ENCODE measurements at places on chromosomes 4 and X. TPM values are rescaled to one million over a fixed set of nuclear protein-coding genes. Genes with fewer than 3 reads are reported as not detected.

Gene ZCCHC18
- total RNA-seq = not detected

Gene MMRN1
- total RNA-seq = not detected

Gene VCX
- total RNA-seq = 2.8 TPM

Gene IL15
- total RNA-seq = 7.8 TPM

Gene ADH7
- not detected for total RNA-seq

Gene LUZP4
- total RNA-seq = not detected

Gene SOX3
- not detected for total RNA-seq

Gene DMRTC1
- not detected for total RNA-seq

Gene CTAG1B
- total RNA-seq = not detected

Gene ALB
- not detected for total RNA-seq

Gene ODAPH
- not detected for total RNA-seq

Gene AREG
- total RNA-seq = not detected

Gene GALNT7
- 43.2 TPM for total RNA-seq

Gene HTN1
- total RNA-seq = not detected

Gene NALF2
- total RNA-seq = not detected

Gene TMEM150C
- total RNA-seq = 2.5 TPM

Gene AKAP14
- total RNA-seq = not detected

Gene AFM
- not detected for total RNA-seq

Gene SLC26A1
- 0.41 TPM for total RNA-seq

Gene CCKAR
- not detected for total RNA-seq

Gene NUP62CL
- total RNA-seq = 3.8 TPM
